ENCODE measurements at places on chromosomes 5 and 9. TPM values are rescaled to one million over a fixed set of nuclear protein-coding genes. Genes with fewer than 3 reads are reported as not detected.

- DNase-seq: no peak
These were observed 943 bp downstream of the GALNT12 start for GRCh38 chr9:98808411-98808815.

DNA sequence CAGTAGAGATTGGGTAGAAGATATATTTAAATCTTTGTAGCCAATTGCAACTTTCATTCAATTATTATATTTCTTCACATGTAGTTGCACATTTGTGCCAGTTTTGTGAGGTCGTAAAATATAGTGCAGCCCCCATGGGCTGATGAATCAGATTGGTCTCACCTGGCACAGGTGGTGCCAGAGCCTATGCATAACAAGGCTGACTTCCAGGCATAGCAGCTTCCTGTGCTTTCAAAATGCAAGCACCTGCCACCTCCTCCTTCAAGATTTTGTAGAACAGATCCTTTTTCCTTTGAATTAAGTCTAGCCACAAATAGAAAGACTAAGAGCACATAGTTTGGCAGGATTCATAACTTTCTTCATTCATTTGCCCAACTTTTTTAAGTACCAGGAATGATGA lies 87.1 kb downstream of the STARD4 start:
- no peak for DNase-seq

DNA sequence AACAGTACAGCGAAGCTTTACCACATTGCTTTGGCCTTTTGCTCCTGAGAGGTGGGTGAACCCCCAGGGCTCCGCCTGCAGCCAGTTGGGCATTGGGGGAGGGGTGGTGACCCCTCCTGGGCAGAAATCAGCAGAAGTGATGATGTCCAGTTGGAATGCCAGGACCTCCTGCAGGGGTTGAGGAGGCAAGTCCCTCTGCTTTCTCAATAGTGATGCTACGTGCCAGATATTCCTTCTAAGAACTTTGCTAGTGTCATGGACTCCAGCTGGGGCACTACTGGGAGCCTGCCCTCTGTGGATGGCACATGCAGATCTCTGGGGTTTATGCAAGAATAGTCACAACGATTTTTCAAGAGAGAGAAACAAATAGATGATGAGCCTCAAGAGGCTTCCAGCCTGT lies 95.6 kb downstream of the NDFIP1 start:
- DNase-seq: no peak

DNA sequence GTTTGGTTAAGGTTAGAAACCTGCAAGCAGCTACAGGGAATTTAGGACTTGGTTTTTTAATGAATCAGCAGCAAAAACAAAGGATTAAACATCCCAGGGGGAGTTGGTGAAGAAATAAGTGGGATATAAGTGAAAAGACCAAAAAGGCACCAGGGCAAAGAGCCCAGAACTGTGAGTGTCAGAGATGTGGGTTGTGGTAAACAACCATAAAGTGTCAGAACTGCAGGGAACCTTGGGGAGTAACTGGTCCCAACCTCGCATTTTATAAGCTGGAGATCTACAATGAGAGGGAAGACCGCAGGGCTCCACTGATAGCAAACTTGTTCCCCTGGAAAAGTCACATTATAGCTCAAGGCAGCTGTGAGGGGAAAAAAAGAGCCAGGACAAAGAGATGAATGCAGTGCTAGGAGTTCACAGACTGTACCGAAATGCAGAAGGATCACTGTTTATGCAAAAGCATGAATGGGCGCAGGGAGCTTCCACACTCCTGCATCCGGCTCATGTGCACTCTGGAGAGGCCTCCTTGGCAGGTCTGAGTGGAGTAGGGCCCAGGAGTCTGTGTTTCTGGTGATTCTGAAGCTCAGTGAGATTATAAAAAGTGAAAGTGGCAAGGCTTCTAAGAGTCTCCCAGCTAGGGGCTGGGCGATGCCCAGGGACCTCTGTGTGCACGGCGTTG lies 156.3 kb downstream of the GOLPH3 start:
- no peak for DNase-seq

Gene RNF183
- not detected for total RNA-seq

Data from activated CD8-positive, alpha-beta memory T cell treated with anti-CD3 and anti-CD28 coated beads, Interleukin-2, amount 10 ng/mL, durations not matched to agents 7 days and 5 days (primary cell).